Glutamatergic neuron (in vitro differentiated cells): ENCODE measurements at places on chromosomes 13 and 19. TPM values are rescaled to one million over a fixed set of nuclear protein-coding genes. Genes with fewer than 3 reads are reported as not detected.

GRCh38 chr19:5988517-5989387, 10.8 kb upstream of the RANBP3 start:
- no peaks in the 10 kb centered on the region for H3K36me3 ChIP-seq
- H3K27me3 ChIP-seq: peaks cover 7% of the 10 kb centered on the region
- H3K27ac ChIP-seq: no peak overlapping the region
- no peak for DNase-seq
- H3K4me1 ChIP-seq: peaks cover 6% of the 10 kb centered on the region

- no peak overlapping the region for H3K4me3 ChIP-seq
- H3K27ac ChIP-seq: no peak overlapping the region
- H3K4me1 ChIP-seq: no peaks in the 10 kb centered on the region
- no peak for DNase-seq
- peaks cover 4% of the 10 kb centered on the region for H3K27me3 ChIP-seq
Observed at GRCh38 chr19:41106177-41106576, 8.1 kb upstream of the CYP2F1 start.

GRCh38 chr13:97417698-97418097, 16.3 kb upstream of the RAP2A start:
- H3K36me3 ChIP-seq: no peaks in the 10 kb centered on the region
- no peaks in the 10 kb centered on the region for H3K4me1 ChIP-seq
- no peak overlapping the region for H3K27ac ChIP-seq
- H3K27me3 ChIP-seq: peaks cover 2% of the 10 kb centered on the region

GRCh38 chr19:8615813-8616596, 5.5 kb upstream of the ADAMTS10 start:
- no peak overlapping the region for H3K27ac ChIP-seq
- H3K36me3 ChIP-seq: no peaks in the 10 kb centered on the region
- DNase-seq: peak; percentile 84
- no peaks in the 10 kb centered on the region for H3K4me1 ChIP-seq
- H3K4me3 ChIP-seq: no peak overlapping the region
- peaks cover 4% of the 10 kb centered on the region for H3K27me3 ChIP-seq

- H3K27me3 ChIP-seq: no peaks in the 10 kb centered on the region
- H3K36me3 ChIP-seq: no peaks in the 10 kb centered on the region
- DNase-seq: peak; percentile 46
- no peak overlapping the region for H3K27ac ChIP-seq
Observed at GRCh38 chr19:29858000-29858596, 46.3 kb downstream of the CCNE1 start.

DNA sequence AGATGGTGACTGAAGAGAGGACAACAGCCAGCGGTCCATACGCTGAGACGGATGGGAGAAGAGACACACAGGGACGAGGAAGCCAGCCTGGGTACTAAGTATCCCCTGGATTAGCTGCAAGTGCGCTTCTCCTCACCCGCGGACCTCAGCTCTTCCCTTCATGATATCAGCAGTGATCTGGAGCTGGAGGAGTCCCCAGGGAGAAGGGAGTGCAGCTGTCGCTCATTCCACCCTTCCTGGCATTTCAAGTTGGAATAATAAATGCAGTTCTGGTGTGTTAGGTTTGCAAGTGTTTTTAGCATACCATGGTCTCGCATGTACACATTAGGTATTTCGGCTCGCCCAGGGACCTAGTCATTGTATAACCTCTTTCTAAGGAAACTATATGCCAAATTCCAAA, 88.5 kb upstream of the C1QTNF9B start:
- peak overlapping the region; percentile 88 for H3K27ac ChIP-seq
- DNase-seq: peak; percentile 65
- H3K27me3 ChIP-seq: peaks cover 5% of the 10 kb centered on the region
- H3K36me3 ChIP-seq: no peaks in the 10 kb centered on the region

DNA sequence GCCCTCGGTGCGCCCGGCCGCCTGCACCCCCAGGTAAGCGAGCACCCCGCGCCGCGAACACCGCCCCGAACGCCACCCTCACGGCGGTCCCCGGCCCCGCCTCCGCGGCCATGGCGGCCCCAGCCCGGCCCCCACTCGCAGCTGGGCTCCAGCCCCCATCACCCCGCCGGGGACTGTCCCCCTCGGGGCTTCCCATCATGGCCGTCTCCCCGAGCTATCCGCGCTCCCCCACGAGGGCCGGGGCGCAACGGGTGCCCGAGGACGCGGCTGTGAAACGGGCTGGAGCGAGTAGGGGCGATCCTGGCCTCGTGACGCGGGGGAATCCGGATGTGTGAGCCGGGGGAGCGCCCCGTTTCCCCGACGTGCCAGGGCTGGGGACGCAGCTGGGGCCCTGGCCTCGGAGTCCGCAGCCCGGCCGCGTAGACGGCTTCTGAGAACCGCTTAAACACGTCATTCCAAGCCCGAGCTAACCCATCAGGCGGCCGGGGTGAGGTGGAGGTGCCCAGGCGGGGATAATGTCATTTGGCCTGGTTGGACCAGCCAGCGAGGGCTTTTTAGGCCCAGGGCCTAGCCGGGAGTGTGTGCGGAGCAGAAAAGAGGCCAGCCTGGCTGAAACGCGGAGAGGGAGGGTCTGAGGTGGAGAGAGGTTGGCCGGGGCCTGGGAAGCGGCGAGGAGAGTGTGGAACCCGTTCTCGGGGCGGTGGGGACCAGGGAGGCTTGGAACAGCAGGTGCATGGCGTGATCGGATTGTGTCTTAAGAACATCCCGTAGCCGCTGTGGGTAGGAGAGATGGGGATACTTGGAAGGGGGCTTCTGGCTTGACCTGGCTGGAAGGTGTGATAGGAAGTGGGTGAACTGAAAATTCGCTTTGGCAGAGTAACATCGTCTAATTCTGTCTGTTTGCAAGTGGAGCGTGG, 550 bp downstream of the CERS4 start:
- peaks cover 9% of the 10 kb centered on the region for H3K27me3 ChIP-seq
- H3K36me3 ChIP-seq: no peaks in the 10 kb centered on the region
- peak overlapping the region; percentile 63 for H3K27ac ChIP-seq

DNA sequence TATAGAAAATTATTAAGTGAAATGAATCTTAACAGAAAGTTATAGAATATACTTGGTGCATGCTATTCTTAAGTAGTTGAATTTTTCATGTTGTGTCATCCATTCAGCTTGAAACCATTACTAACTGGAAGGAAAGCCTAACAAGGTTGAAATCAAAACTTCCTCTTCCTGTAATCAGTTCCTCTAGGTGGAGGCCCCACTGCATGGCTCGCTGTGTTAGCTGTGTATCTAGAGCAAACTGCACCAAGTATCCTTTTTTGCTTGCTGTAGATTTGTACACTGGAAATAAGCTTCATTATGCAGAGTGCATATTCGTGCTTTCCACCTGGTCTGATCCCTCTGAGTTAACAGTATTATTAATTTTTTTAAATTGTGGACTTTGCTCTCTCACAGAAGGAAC, 1146.1 kb downstream of the EFNB2 start:
- no peak for DNase-seq
- H3K27ac ChIP-seq: no peak overlapping the region
- no peak overlapping the region for H3K4me3 ChIP-seq
- H3K27me3 ChIP-seq: no peaks in the 10 kb centered on the region
- H3K36me3 ChIP-seq: no peaks in the 10 kb centered on the region
- no peaks in the 10 kb centered on the region for H3K4me1 ChIP-seq

DNA sequence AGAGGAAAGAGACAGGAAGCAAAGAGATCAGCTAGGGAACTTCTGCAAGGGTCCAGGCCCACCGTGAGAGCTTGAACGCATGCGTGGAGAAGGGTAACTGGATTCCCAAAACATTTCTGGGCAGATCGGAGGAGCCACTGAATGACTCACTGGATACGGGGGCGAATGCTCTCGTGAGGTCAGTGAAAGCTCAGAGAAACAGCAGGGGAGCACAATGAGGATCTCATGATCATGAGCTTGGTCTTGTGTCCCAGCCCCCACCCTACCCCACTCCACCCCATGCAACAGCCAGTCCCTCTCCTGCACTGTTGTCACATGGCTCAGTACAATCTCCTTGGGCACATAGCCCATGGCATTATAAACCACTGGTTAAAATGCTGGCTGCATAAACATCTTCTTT, 40.6 kb downstream of the DCLK1 start:
- no peak for DNase-seq
- H3K36me3 ChIP-seq: peaks cover 7% of the 10 kb centered on the region
- no peak overlapping the region for H3K27ac ChIP-seq
- H3K4me3 ChIP-seq: no peak overlapping the region
- H3K4me1 ChIP-seq: peaks cover 21% of the 10 kb centered on the region

DNA sequence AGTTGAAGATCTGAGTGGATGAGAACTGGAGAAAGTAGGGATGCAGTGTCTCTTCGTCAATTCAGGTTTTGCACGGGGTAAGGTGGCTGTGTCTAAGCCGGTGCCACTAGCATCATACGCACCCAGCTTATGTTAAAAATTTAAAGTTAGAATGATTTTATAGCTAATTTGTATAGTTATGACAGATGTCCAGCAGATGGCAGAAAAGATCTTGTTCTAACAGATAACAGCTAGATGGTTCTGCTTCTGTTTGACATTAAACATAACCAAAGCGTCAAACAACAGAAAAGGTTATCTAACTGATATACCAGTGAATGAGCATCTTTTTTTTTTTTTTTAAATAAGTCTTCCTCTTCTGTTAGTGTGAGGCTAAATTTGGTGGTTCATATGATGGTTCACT, 18.8 kb upstream of the EDDM13 start:
- H3K4me1 ChIP-seq: peaks cover 4% of the 10 kb centered on the region
- peak overlapping the region; percentile 0 for H3K27ac ChIP-seq
- peaks cover 8% of the 10 kb centered on the region for H3K36me3 ChIP-seq
- H3K27me3 ChIP-seq: peaks cover 7% of the 10 kb centered on the region

DNA sequence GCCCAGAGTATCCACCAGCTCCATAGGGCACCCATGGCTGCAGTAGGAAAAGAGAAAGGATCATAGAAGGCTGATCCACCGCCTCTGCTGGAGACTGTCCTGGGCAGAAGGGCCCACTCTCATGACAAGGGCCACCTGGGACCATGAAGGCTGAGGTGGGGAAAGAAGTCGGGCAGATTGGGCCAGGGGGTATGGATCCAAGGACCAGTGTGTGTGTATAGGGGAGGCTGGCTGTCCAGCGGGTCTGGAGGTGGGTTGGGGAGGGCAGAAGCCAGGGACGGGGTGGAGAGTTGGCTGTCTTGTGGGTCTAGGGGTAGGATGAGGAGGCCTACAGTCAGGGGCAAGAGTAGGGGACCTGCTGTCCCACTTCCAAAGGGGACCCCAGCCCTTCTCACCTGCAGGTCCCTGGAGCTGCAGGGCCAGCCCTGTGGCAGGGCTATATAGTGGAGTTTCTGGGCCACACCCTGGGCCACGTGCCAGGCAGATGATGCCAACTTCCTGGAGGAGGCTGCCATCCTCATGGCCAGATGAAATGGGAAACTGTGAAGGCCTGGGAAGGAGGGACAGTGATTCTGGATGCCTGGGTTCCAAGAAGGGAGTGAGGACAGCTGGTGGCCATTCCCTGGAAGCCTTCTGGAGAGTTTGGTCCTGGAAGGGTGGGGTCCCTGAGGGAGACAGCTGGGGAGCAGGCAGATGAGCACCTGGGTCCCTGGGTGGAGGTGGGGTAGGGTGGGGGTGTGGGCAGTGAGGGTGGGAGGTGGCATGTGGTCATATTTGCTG, at the start of gene FCGBP:
FCGBP (minus strand) TSS at position 51 of the 780 bp plus-strand sequence.
- no peaks in the 10 kb centered on the region for H3K27me3 ChIP-seq
- no peak for DNase-seq
- H3K4me1 ChIP-seq: no peaks in the 10 kb centered on the region
- no peak within 1 kb of the TSS for H3K4me3 ChIP-seq
- H3K36me3 ChIP-seq: no peaks in the 10 kb centered on the region
- no peak within 1 kb of the TSS for H3K27ac ChIP-seq

GRCh38 chr19:55132453-55133129, 15.2 kb upstream of the PPP1R12C start:
- no peak overlapping the region for H3K4me3 ChIP-seq
- peaks cover 1% of the 10 kb centered on the region for H3K27me3 ChIP-seq
- H3K4me1 ChIP-seq: peaks cover under 1% of the 10 kb centered on the region
- peaks cover 5% of the 10 kb centered on the region for H3K36me3 ChIP-seq
- H3K27ac ChIP-seq: peak overlapping the region; percentile 88

DNA sequence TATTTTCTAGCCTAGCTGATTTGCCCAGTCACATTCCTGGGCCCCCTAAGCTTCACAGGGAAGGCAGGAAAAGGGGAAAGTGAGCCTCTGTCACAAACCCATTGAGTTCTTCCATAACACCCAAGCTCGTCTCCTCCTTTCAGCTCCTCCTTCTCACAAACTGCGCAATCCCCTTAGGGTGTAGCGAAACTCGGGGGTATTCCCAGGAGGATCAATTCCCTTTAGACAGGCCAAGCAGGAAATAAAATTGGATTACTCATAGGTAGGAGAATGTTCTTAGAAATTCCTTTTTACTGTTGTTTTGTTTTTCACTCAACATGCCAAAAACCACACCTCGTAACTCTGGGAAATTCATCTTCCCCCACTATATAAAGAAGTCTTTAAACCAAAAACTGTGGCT, 139.3 kb downstream of the IRS2 start:
- H3K27me3 ChIP-seq: no peaks in the 10 kb centered on the region
- peaks cover 4% of the 10 kb centered on the region for H3K36me3 ChIP-seq
- H3K27ac ChIP-seq: no peak overlapping the region
- DNase-seq: no peak
- H3K4me1 ChIP-seq: peaks cover 6% of the 10 kb centered on the region
- no peak overlapping the region for H3K4me3 ChIP-seq

DNA sequence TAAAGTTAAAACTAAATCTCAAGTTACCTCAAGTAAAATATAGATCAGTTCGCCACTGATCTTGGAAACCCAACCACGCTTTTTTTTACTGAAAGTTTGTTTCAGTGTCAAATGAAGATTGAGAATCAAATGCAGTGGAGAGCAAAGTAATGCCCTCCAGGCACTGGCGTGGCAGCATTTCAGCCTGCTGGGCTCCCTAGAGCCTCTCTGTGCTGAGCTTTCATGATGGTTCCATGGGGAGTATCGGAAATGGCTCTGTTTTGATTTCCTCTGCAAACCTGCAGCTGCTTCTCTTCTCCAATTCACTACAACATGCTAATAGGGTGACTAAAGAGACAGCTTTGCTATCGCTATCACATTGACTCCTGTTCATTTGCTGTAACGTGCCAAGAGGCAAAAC, 141.6 kb downstream of the FGF14 start:
- peak overlapping the region; percentile 95 for H3K27ac ChIP-seq
- H3K4me3 ChIP-seq: peak overlapping the region; percentile 54
- peak; percentile 63 for DNase-seq
- peaks cover 37% of the 10 kb centered on the region for H3K4me1 ChIP-seq
- H3K27me3 ChIP-seq: peaks cover 2% of the 10 kb centered on the region
- H3K36me3 ChIP-seq: peaks cover 5% of the 10 kb centered on the region

Gene HSD17B14
- total RNA-seq: 1.0 TPM

Gene C19orf81
- total RNA-seq: 10.4 TPM

Gene PNMA8B
- 0.76 TPM for total RNA-seq

Gene TMEM238
- total RNA-seq: 1.3 TPM

Gene LMTK3
- 36.3 TPM for total RNA-seq

Gene PGLYRP1
- total RNA-seq: not detected

Gene RUBCNL
- total RNA-seq: 1.9 TPM

Gene COL4A1
- total RNA-seq: 14.6 TPM

Gene GAPDHS
- total RNA-seq: not detected

Gene CERS4
- 27.3 TPM for total RNA-seq
